ENCODE measurements at places on chromosomes 2 and 18. TPM values are rescaled to one million over a fixed set of nuclear protein-coding genes. Genes with fewer than 3 reads are reported as not detected.

- no peak overlapping the region for H3K4me3 ChIP-seq
- no peak overlapping the region for H3K27ac ChIP-seq
- H3K27me3 ChIP-seq = peaks cover 19% of the 10 kb centered on the region
Observed at GRCh38 chr2:236517251-236518031, 52.2 kb upstream of the ACKR3 start.

DNA sequence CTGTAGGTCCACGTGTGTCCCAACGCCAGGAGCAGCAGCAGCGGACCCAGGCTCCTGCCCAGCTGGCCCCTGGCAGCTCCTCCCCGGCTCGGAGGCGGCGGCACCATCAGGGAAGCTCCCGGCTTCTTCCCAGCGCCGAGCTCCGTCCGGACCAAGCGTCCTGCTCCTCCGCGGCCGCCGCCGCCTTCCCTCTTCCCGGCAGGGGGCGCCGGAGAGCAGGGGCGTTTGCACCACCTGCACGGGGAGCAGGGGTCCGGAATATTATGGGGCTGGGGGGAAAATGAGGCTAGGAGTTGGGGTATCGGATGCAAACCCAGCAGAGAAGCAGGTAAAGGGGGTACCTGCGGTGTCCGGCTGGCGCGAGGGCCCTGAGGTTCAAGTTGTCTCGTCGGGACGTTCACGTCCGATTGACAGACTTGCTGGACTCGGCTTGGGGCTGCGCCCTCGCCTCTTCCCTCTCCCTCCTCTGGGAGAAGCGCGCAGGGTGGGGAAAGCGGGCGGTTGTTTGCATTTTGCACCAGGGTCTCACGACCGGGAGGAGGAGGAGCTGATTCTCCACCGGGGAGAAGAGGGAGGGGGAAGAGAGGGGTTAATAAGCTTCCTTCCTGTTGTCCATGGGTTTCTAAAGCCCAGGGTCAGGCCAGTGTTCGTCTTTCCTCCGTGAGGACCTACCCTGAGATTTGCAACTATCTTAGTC lies at the start of gene CCBE1:
Gene CCBE1 (minus strand): TSS at position 188 of the 697 bp plus-strand sequence.
- H3K27ac ChIP-seq = no peak within 1 kb of the TSS
- DNase-seq = peak; percentile 52
- H3K27me3 ChIP-seq = peaks cover 61% of the 10 kb centered on the region
- peaks cover 7% of the 10 kb centered on the region for H3K4me1 ChIP-seq
- H3K36me3 ChIP-seq = no peaks in the 10 kb centered on the region
- no peak within 1 kb of the TSS for H3K4me3 ChIP-seq

- no peak overlapping the region for H3K4me3 ChIP-seq
- no peak overlapping the region for H3K27ac ChIP-seq
- DNase-seq = no peak
Observed at GRCh38 chr2:224716921-224717320, 756 bp upstream of the CCDC195 start.

Gene LINC00305
- total RNA-seq = not detected

- H3K4me3 ChIP-seq = no peak overlapping the region
- peaks cover 3% of the 10 kb centered on the region for H3K27me3 ChIP-seq
- peaks cover 4% of the 10 kb centered on the region for H3K4me1 ChIP-seq
Observed at GRCh38 chr2:151979694-151980093, 119.2 kb downstream of the CACNB4 start.

- H3K36me3 ChIP-seq = no peaks in the 10 kb centered on the region
- DNase-seq = no peak
- H3K27me3 ChIP-seq = peaks cover 15% of the 10 kb centered on the region
- no peak overlapping the region for H3K27ac ChIP-seq
- no peak overlapping the region for H3K4me3 ChIP-seq
Observed at GRCh38 chr18:10792181-10792580, 266.4 kb downstream of the NAPG start.

GRCh38 chr2:51297488-51297887 lies 265.6 kb upstream of the NRXN1 start:
- no peaks in the 10 kb centered on the region for H3K36me3 ChIP-seq
- H3K27ac ChIP-seq = no peak overlapping the region
- H3K27me3 ChIP-seq = no peaks in the 10 kb centered on the region
- no peak for DNase-seq

DNA sequence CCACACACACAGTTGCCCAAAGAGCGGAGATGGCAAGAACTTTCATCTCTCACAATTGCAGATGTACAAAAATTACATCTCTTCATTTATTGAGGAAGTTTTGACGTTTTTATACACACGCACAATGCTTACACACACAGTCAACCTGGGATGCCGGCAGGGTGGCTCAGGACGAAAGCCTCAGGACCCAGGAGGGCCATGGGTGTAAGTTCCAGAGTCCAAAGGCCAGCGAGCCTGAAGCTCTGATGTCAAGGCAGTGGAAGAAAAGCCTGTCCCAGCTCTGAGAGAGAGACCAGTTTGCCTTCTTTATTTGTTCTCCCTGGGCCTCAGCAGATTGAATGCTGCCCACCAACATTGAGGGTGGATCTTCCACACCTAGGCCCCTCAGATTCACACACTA lies 10.1 kb downstream of the AMER3 start:
- DNase-seq = no peak
- no peak overlapping the region for H3K27ac ChIP-seq
- H3K4me1 ChIP-seq = no peaks in the 10 kb centered on the region
- no peaks in the 10 kb centered on the region for H3K36me3 ChIP-seq
- H3K27me3 ChIP-seq = no peaks in the 10 kb centered on the region
- H3K4me3 ChIP-seq = no peak overlapping the region

DNA sequence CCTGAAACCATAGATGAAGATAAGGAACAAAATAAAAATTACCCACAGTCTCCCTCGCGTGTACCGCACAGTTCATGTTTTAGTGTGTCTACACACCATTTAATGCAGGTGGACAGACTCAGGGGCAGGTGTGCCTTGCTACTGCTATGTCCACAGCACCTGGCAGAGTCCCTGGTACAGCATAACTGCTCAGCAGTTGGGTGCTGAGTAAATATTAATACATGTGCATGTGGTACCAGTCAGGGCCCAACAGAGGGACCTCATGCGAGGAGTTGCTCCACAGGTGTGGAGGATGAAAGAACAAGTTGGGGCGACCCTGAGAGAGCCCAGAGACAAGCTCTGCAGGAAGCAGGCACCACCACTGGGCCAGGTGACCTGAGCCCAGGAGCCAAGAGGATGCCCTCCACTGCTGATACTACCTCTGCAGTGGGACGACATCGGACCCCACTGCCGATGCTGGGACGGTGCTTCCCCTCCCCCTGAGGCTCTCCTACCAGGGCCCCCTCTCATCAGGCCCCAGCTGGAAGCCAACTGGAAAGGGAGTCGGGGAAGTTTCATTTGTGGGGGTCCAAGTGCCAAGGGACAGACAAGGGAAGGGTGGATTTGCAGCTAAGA lies 100.8 kb downstream of the NEDD4L start:
- no peak for DNase-seq
- H3K4me1 ChIP-seq = no peaks in the 10 kb centered on the region
- H3K36me3 ChIP-seq = no peaks in the 10 kb centered on the region
- H3K27ac ChIP-seq = no peak overlapping the region
- H3K4me3 ChIP-seq = no peak overlapping the region
- H3K27me3 ChIP-seq = peaks cover under 1% of the 10 kb centered on the region

- no peak for DNase-seq
- no peak overlapping the region for H3K4me3 ChIP-seq
- H3K36me3 ChIP-seq = no peaks in the 10 kb centered on the region
- no peaks in the 10 kb centered on the region for H3K27me3 ChIP-seq
- H3K4me1 ChIP-seq = no peaks in the 10 kb centered on the region
Observed at GRCh38 chr2:208042041-208042440, 16.7 kb upstream of the PLEKHM3 start.

DNA sequence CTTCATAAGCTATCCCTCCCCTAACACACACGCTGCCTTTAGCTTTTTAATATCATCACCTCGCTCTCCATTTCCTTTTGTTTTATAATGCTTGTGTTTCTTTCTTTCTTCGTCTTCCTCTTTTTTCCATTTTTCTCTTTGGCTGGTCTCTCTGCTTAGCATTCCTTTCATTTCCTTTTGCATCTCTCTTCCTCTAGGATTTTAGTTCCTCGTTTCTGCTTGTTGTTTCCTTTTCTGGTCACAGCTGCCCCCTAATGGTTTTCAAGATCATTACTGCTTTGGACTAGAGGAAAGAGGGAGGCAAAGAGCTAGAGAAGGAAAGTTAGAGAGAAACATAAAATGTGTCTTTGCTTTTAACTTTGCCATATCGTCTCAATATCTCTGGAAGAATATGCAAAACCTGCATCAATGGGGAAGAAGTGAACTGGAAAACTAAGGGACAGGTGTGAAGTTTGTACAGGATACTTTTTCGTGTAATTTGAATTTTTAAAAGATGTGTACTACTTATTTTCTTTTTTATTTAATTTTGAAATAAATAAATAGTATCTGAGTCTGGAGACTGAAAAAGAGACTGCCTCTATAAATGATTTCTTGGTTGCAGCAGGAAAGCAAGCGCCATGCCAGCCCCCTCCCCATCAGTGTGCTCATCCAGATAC lies 6.3 kb upstream of the NRP2 start:
- H3K27ac ChIP-seq = no peak overlapping the region
- H3K27me3 ChIP-seq = peaks cover 19% of the 10 kb centered on the region
- peaks cover 16% of the 10 kb centered on the region for H3K4me1 ChIP-seq
- H3K36me3 ChIP-seq = no peaks in the 10 kb centered on the region
- no peak for DNase-seq

Gene PLEKHH2
- total RNA-seq = 0.32 TPM

Gene SERPINB3
- not detected for total RNA-seq

Gene FBLN7
- total RNA-seq = 0.58 TPM
